ENCODE measurements at places on chromosomes 7 and 10.

- no peak for DNase-seq
These were observed 73.6 kb upstream of the NEBL start for GRCh38 chr10:20970708-20971107.

DNA sequence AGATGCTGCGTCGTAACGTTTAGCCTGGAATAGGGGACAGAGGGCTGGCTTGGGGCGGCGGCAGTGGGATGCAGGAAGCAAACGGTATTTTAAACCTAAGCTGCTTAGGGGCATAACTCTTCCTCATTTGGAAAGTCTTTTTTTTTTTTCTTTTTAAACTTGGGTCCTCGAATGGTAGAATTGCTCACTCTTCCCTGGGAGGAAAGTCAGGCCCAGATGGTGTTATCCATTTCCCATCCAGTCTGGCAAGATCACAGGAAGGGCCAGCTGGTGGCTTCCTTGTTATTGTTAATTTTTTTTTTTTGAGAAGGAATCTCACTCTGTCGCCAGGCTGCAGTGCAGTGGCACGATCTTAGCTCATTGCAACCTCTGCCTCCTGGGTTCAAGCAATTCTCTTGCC is 56.6 kb downstream of the TMEM209 start:
- DNase-seq = no peak

- no peak for DNase-seq
These were observed 338.9 kb downstream of the WDR37 start for GRCh38 chr10:1395025-1395480.

GRCh38 chr7:151875942-151876898 is 695 bp downstream of the PRKAG2 start:
- no peak for DNase-seq

DNA sequence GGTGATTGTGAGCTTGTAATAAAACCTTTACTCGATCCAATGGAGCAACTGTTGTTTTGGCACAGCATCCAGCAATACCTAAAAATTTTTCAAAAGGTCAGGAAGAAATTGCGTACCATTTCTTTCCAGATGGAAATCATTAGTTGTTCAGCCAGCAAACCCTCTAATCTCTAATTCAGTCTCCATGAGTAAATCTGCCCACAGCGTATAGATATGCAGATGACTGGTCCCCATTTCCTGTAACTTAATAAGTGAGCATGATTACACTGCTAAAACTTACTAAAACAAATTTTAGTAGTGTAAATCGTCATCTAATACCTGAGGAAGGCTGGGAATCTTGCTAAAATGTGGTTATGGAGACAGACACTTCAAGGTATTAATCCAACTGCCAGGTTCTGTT is 10.6 kb downstream of the SLC25A16 start:
- no peak for DNase-seq

DNA sequence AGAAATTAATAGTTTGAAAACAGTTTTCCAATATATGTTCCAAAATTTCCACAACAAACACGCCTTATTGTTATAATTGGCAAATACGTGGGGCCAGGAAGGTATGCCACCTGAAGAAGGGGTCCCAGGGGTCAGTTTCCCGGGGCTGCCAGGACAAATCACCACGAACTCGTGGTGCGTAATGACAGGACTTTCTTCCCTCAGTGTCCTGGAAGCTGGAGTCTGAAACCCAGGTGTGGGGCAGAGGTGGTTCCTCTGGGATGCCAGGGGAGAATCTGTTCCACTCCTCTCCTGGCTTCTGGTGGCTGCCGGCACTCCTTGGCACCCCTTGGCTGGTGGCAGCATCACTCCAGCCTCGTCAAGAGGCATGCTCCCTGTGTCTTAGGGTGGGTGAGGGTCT is 56.7 kb downstream of the CHST15 start:
- DNase-seq = no peak

DNA sequence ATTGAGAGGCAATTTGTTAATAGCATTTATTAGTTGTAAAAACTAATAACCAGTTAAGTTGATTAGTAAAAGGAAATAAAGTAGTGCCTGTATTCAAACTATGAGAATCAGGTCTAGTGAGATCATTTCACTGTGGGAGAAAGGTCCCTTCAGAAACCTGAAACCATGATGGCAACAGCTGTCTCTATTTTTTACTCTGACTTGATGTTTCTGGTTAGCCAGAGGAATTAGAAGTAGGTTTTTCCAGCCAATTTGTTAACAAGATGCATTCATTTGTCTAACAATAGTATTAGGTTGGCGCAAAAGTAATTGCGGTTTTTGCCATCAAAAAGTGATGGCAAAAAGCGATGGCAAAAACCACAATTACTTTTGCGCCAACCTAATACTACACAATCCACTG is 272.2 kb upstream of the YAE1 start:
- no peak for DNase-seq

- DNase-seq = no peak
These were observed 439.6 kb downstream of the GRID1 start for GRCh38 chr10:85926986-85927385.

GRCh38 chr10:132443983-132444876 is 47.2 kb downstream of the PWWP2B start:
- no peak for DNase-seq

- no peak for DNase-seq
These were observed 1.7 kb downstream of the SORBS1 start for GRCh38 chr10:95559471-95559870.

GRCh38 chr10:121048749-121049148 is 197.6 kb downstream of the WDR11 start:
- no peak for DNase-seq

GRCh38 chr7:105206985-105207384 is 181.7 kb downstream of the SRPK2 start:
- DNase-seq = no peak

DNA sequence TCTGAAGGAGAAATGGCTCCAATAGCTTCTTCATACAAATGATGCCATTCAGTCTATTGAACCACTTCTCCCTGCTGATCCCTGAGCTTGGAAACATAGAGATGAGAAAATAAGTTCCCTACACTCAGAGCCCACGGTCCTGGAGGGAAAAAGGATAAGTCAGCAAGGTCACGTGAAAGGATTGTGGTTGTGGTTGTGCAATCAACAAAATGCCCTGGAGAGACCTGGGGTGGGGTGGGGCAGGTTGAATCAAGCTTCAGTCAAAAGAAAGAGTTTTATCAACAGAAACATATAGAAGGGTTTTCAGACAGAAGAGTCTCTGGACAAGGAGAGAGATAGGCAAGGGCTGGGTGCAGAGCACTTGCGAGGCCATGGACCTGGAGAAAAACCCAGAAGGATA is 30.1 kb downstream of the C10orf90 start:
- DNase-seq = no peak

DNA sequence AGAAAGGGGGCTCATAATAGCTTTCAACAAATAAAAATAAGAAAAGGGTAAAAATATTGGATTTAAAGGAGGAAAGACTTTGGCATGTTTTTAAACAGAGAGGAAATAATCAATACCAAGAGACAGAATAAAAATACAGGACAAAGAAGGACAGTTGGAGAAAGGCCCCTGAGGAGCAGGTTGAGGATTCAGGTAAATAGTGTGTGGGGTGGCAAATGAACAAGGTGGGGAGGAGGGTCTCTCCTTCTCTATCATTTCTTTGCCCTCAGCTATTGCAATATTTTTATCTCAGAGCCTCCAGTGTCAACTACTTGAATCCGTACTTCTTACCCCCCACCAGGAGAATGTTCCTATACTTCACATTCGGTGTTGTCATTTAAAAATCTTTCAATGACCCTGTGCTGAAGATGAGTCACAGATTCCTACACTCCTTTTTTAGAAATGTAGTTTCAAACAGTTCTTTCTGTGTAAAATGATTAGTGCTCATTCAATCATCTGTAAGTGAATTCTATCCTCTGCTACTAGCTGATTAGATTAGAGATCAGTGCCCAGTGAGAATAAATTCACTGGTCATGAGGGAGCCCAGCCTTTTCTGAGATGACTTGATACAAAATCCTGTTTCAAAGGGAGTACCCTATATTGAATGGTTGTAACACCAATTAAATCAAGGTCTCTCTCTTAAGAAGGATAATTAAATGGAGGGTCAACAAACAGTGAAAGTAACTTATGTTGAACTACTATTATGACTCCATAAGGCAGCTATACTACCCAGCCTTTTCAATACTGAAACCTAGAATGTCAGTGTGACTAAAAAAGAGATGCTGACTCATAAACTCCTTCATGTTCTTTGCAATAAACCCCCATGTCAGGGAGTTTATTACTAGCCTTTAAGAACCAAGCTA is 50.4 kb upstream of the WNT16 start:
- no peak for DNase-seq

- DNase-seq = no peak
These were observed 43.0 kb upstream of the IMMP2L start for GRCh38 chr7:111605246-111605645.

DNA sequence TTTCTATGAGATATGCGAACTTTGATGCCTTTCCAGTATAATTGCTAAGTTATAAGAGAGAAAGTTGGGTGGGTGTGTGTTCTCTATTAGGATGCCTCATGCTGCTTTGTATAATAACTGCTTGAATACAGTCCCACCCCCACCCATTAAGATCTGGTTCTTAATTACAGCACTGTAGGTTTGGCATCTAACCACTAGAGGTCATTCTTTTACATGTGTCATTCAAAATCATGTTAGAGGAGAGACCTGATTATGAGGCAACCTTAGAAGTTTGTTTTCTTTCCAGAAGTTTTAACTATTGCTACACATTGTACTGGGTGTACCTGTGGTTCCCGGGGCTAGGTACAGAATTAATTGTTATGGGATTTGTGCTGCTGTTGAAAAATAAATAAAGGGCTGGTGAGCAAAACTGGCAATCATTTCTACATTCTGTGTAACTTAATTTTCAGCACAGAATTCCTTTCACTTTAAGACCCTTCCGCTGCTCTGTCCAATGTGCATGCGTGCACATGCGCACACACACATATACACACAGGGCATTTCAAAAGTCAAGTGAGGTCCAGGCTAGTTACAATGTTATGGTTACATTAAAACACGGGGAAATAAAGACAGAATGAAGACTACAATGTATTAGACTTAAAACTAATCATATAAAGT is 1156.3 kb downstream of the SORCS3 start:
- DNase-seq = peak; percentile 8

DNA sequence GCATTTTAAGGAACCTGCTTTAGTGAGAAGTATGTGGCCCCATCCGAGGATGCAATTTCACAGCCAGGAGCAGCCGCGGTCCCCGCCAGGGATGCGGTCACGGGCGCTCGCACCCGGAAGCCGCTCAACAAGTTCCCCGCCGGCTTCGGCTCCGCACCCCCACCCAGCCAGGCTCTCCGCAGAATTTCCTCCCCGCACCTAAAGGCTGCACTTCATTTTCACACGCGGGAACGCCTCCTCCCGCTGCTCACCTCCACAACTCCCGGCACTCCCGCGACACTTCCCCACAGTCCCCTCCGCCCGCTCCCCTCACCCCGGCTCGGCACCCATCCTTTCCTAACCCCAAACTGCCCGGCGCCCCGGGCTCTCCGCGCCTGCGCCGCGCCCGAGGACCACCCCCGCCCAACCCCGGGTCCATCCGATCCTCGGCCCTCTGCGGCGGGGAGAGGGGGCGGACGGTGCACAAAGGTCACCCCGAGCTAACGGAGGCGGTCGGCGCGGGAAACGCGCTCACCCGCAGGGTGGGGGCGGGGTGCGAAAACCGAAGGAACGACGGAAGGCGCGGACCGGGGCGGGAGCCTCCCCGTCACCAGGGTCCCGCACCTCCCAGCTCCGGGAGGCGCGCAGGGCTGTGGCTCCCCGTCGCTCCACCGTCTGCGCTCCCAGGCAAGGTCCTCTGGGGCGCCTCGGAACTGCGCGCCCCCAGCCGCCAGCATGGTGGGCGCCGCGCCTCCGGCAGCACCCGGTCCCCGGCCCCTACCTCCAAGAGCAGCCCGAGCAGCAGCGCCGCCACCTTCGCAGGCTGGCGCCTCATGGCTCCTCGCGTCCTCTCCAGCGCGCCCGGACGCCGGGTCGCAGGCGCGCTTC is 558 bp downstream of the VOPP1 start:
- no peak for DNase-seq

- DNase-seq = no peak
These were observed 63.7 kb downstream of the PROSER2 start for GRCh38 chr10:11886851-11887250.

GRCh38 chr7:134284952-134285351 is 31.8 kb downstream of the SLC35B4 start:
- no peak for DNase-seq

DNA sequence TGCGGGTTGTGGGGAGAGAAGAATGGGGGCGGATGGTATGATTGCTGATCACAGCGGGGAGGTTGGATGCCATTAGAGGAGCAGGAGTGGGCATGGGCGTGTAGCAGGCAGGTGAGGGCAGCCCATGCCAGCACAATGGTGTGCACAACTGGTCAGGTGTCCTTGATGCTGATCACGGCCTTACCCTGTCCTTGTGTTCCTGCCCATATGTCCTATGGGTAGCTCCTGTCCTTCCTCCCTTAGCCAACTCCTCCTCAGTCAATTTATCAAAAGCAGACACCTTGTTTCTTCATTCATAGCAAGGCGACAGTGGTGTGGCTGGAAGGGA is 30.7 kb downstream of the WDR86 start:
- no peak for DNase-seq

DNA sequence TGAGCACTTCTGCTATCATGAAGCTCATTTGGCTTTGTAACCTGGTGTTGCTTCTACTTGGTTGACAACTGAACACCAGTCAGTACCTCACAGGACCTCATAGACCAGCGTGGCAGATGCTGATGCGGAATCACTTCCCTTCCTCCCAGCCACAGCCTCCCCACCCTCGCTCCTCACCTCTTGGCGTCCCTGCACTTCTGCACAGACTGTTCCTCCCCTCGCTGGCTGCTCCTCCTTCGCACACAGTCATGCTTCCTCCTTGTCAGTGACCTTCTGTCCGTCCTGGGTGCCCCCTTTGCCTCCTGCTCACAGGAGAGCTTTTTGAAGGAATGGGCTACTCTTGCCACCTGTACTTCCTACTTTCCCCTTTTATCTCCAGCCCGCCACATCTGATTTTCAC is 61.4 kb upstream of the CTBP2 start:
- no peak for DNase-seq

DNA sequence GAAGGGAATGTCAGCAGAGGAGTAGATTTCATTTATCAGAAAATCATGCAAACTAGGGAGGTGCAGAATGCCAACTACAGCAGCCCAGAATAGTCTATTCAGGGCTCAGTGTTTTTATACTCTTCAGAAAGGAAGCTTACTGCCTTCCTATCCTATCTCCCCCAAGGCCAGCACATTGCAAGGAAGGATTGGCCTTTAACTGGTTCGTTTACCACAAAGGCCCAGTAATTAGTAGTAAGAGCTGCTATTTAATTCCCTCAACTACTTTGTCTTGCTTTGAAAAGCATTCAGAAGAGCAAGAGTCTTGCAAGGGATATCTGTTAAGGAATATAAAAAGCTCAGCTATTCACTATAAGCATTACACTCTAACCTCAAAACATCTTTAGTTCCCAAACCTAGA is 86.4 kb upstream of the RNF148 start:
- no peak for DNase-seq
